Activated effector memory CD4-positive, alpha-beta T cell treated with Interleukin-2 at 50 U/mL for 16 hours (primary cell): ENCODE measurements at places on chromosomes 1 and 21.
A peak's percentile ranks its signal among the peaks of the same experiment; 100 is the strongest.

DNA sequence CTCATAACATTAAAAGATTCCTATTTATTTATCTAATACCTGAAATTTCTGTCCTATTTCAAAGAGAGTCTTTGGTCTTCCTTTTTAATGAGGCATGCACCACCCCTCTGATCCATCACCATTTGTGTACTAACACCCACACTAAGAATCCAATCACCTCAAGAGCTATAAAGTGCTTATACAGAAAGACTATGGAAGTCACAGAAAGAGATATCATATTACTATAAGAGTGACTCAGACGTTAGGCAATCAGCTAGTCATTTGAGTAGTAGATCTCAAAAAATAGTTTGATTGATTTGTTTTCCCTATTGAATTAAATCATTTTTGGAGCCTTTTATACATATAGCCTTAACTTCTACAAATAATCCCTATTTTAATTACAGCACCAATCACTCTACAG lies 46.1 kb downstream of the NME7 start:
- DNase-seq = no peak

- DNase-seq = no peak
Measured at GRCh38 chr1:2287649-2288048, 59.5 kb downstream of the SKI start.

DNA sequence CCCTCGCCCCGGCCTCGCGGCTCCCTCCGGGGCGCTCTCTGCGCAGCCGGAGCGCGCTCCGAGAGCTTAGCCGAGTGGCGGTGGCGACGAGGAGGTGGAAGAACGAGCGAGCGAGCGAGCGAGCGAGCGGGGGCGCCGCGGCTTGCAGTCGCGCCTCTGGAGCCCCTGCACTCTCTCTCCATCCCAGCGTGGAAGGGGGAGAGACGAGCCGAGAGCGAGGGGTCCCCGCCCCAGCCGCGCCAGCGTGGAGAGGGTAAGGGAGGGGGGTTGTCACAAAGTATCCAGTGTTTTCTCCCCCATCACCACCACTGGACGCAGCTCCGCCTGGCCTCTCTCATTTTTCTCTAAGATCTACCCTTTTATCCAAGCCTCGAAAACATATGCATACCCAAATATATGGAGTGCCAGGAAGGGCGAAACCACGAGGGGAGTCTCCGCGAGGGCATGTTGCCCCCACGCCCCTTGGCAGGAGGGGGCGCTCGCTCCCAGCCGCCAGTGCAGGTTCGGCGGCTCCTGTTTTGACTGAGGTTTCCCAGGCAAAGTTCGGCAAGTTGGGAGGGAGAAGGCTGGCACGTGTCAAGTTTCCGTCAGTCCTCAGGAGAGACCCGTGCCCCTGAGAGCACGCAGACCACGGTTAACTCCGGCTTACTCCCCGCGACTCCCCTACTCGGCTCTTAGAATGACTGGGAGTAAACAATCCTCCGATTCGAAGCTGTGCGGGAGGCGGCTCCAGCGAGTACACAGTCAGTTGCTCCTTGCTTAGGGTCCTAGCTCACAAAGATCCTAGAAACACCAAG lies 569 bp upstream of the DAB1 start:
- DNase-seq = no peak

DNA sequence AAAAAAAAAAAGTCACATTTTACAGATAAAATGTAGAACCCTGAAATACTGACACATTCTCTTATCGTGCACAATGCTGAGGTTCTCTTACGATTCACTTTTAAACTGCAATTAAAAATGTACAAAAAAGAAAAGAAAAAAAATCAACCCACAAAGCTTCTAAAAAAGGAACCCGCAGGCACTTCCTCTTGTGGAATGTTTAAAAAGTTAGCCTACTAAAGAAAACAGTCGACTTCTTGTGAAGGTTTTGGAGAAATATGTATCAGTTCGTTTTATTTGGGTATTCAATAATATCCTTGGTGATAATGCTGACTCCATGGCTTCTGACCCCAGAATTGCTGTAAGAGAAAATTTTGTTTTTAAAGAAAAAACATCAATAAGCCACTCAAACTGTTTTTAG lies 10.2 kb downstream of the HNRNPU start:
- no peak for DNase-seq

GRCh38 chr1:20921285-20921684 lies 134.2 kb upstream of the HP1BP3 start:
- no peak for DNase-seq

- DNase-seq = no peak
Measured at GRCh38 chr1:239711768-239712167, 325.4 kb downstream of the CHRM3 start.

DNA sequence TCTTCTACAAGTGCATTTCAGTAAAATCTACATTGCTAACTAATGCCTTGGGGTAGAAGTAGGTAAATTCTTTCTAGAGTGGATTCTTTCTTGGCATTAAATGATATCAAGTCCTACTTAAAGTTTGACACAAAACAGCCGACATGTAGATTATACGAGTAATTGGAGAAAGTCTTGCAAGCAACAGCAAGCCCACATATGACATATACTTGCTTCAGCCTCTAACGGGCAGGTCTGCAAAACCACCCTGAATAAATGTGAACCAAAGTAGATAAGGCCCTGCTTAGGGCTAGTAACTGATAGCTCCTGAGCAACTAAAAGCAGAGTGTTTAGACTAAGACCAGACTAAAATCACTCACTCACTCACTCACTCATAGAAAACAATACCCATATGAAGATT lies 203.2 kb downstream of the LTN1 start:
- no peak for DNase-seq

GRCh38 chr21:33230545-33231324 lies 997 bp downstream of the IFNAR2 start:
- DNase-seq = peak; percentile 28

DNA sequence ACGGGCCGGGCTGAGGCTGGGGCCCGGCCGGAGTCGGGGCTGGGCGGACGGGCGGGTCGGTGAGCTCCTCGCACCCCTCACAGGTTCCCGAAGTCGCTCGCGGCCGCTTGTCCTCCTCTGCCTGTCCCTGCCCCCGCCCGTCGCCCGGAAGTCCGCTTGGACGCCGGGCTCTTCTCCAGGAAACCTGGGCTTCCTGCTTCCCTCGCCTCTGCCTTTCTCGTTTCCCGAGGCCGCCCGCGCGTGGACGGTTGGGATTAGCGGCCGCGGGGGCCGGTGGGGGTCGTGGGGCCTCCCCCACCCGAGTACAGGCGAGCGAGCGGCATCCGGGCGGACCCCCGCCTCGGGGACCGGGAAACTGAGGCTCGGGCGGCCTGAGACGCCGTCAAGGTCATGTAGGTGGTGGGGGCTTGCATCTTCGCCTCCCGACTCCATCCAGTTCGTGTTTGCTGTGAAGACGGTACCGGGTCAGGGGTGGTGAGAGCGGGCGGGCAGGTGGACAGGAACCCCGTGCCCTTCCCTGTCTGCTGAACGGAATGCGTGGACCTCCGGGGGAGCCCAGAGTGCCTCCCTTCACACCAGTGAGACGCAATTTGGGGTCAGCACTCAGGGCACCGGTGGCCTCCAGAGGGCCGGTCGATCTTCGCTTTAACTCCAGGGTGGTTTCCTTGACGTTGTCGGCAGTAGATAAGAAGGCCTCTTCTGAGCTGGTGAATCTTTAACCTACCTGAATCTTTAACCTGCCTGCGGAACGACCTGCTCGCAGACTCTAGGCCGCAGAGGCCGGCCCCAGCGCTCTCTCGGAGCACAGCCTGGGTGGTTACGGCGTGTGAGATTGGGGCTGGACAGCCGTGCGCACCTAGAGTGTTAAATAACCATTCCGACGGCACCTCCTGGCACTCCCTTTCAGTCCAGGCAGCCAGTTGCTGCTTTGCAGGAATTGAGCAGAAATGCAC lies 686 bp downstream of the ARF1 start:
- DNase-seq = no peak

GRCh38 chr1:67890857-67891256 lies 57.6 kb upstream of the GNG12 start:
- no peak for DNase-seq

DNA sequence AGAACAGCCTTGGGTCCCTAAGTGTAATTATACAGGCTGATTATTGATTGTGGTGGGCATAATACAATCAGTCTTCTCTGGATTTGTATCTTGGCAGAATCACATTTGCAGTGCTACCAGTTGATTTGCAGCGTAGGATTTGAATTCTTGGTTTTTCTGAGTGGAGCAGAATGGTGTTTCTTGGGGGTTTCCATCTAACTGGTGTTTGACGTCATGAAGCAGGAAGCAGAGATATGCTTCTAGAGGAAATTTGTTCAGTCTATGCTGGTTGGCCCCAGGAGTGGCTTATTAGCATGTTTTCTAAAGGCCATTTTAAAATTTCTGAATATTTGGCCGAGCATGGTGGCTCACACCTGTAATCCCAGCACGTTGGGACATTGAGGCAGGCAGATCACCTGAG lies 3.4 kb downstream of the CTTNBP2NL start:
- DNase-seq = no peak

GRCh38 chr1:24762133-24762676 lies 17.0 kb downstream of the CLIC4 start:
- DNase-seq = no peak

GRCh38 chr1:230509281-230509977 lies 83.3 kb upstream of the PGBD5 start:
- DNase-seq = no peak

DNA sequence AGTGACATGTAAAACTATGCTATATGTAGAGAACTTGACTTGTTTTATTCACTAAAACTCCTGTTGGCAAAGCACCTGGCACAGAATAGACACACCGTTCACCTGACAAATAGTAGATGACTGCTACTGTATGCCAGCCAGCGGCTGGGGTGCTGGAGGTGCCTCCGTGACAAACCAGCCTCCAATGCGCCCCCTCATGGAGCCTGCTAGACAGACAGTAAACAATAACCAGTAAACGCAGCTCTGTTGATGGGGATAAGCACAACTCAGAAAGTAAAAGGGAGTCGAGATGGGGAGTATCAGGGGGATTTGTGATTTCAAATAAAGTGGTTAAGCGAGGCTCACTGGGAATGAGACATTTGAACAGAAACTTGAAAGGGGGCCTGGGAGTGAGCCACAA lies 107.2 kb downstream of the PRDM2 start:
- no peak for DNase-seq

DNA sequence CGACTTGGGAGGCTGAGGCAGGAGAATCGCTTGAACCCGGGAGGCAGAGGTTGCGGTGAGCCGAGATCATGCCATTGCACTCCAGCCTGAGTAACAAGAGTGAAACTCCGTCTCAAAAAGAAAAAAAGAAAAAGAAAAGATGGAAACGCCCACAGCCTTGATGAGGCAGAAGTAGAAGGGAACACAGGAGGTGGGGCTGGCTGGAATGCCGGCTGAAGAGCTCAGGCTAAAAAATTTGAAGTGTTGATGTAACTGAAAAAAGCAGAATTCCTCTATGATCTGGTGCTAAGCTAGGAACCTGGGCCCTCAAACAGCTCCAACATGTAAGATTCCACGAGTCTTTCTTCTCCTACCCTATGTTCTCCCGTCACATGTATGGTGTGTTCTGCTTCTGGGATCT lies 53.6 kb downstream of the SLC66A1 start:
- DNase-seq = no peak

DNA sequence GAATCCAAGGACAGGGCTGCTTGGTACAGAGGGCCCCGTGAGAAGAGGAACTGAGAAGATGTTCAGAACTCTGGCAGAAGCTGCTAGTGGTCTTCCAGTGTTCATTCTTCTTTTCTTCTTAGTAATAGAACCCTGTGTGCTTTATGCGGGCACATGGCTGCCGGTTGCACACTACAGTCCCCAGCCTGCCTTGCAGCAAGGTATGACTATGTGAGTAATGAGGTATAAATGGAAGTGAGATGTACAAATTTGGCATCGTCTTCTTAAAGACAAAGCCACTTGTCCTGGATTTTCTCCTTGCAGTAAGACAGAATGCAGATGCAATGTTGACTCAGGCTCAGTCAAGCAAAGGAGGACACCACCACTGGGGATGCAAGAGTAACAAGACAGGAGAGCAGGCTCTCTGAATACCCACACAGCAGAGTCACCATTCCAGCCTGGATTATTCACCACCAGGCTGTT lies 15.0 kb upstream of the ATP1B1 start:
- DNase-seq = no peak

- no peak for DNase-seq
Measured at GRCh38 chr1:26045722-26046245, at the start of gene SLC30A2. TSS of gene SLC30A2 (minus strand) at chr1:26046118. CDS start at chr1:26045896, 222 bp downstream.

DNA sequence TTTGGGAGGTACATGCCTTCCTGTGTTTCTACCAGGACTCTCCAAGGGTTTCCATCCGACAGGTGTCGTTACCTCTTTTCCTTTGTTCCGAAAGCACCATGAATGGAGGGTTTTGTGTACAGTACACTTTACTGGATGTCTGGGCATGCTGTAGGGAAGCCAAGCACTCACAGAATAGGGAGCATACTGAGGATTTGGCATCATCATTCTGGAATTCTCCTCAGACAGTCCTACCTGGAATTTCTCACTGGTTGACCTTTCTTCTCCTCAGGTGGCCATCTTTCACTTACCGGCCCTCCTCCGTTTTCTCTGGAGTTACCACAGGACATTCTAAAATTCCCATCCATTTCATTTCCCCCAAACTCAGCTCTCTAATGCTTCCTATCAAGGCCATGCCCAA lies 5.9 kb upstream of the MPL start:
- no peak for DNase-seq

GRCh38 chr1:47593598-47594285 lies 155.9 kb downstream of the FOXD2 start:
- no peak for DNase-seq
